Type B pancreatic cell (in vitro differentiated cells): ENCODE measurements at places on chromosomes 5 and 9. TPM values are rescaled to one million over a fixed set of nuclear protein-coding genes. Genes with fewer than 3 reads are reported as not detected.

The RNF183 gene
- 0.77 and 1.0 TPM in 2 replicates for total RNA-seq

The ECSCR gene
- not detected in 2 replicates for total RNA-seq

The NTRK2 gene
- 8.4 and 122 TPM in 2 replicates for total RNA-seq

The DNAJC18 gene
- total RNA-seq, result 9.4 and 25.8 TPM in 2 replicates

The SLC34A1 gene
- total RNA-seq, result 0.12 and 0.22 TPM in 2 replicates
